ENCODE measurements at places on chromosomes 7 and 10.

- DNase-seq, result no peak
Observed at GRCh38 chr7:99780588-99780987, 3.4 kb downstream of the CYP3A4 start.

DNA sequence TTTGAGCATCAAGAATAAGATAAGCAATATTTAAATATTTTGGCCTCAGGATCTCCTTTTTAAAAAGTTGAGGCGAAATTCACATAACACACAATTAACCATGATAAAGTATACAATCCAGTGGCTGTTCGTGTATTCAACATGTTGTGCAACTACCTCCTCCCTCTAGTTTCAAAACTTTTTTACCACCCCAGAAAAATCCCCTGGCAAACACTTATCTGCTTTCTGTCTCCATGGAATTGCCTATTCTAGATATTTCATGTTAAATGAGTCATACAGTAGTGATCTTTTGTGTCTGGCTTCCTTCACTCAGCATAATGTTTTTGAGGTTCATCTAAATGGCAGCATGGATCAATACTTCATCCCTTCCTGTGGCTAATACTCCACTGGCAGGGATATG is 31.8 kb upstream of the IL15RA start:
- no peak for DNase-seq

GRCh38 chr7:93160410-93160809 is 12.2 kb upstream of the SAMD9L start:
- no peak for DNase-seq

GRCh38 chr7:129298268-129298893 is 73.6 kb downstream of the AHCYL2 start:
- no peak for DNase-seq

DNA sequence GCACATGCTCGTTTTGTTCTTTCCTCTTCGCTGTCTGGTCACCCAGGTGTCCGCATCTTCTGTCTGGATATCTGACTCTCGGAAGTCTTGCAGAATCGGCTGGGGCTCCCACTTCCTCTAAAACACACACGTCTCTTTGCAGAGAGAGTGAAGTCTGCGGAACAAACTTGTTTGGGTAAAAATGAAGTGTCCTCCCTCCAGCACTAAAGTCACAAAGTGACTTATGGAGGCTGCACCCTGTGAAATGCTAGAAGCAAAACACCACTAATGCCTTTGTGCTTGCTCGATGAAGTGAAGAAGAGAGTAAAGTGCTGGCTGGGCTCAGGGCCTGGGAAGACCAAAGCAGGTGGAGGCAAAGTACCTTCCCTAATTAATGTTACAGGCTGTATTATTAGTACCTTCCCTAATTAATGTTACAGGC is 71.4 kb downstream of the FGFR2 start:
- DNase-seq, result no peak

- no peak for DNase-seq
Observed at GRCh38 chr7:157360483-157361025, 23.8 kb downstream of the DNAJB6 start.

- no peak for DNase-seq
Observed at GRCh38 chr7:1679966-1680730, 10.1 kb downstream of the ELFN1 start.

DNA sequence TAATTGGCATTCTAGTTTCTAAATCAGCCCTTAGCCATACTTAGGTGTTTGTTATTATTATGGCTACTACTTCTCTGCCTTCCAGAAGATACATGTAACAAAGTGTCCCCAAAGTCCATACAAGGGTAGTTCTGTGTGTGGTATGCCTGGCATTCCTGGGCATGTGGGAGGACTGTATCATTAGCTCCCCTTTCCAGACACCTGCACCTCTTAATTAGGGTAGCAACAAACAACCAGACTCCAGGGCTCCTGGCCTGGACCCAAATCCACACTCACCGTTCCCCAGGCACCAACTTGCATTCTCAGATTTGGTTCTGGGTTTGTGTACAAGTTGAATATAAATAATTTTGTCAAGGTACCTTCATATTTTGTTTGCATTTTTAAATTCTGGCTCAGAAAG is 15.5 kb upstream of the CALD1 start:
- DNase-seq, result no peak

DNA sequence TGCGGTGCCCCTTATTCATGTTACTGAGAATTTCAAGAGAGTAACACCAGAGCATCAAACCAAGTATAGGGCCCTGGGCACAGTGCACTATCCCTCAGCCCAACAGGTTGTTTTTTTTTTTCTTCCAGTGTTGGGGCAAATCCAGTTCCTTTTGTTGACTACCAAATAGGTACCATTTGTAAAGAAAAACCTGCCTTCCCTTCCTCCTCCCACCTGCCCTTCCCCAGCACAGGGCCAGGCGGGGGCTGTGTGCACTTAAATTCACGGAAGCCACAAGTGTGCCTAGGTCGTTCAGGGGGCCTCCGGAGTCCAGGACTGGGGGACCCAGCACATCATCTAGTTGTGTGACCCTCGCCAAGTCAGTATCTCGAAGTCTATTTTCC is 595 bp upstream of the SFXN4 start:
- no peak for DNase-seq

- DNase-seq, result no peak
Observed at GRCh38 chr7:21568762-21569161, 25.9 kb downstream of the DNAH11 start.

GRCh38 chr10:12333380-12334185 is 15.8 kb upstream of the CAMK1D start:
- DNase-seq, result no peak

- no peak for DNase-seq
Observed at GRCh38 chr7:70574970-70575799, 556.8 kb upstream of the GALNT17 start.

- no peak for DNase-seq
Observed at GRCh38 chr7:135719688-135720087, 8.3 kb downstream of the SLC13A4 start.

Data from pulmonary artery endothelial cell (primary cell).